ENCODE measurements at places on chromosomes 6 and 20.
A peak's percentile ranks its signal among the peaks of the same experiment; 100 is the strongest.

DNA sequence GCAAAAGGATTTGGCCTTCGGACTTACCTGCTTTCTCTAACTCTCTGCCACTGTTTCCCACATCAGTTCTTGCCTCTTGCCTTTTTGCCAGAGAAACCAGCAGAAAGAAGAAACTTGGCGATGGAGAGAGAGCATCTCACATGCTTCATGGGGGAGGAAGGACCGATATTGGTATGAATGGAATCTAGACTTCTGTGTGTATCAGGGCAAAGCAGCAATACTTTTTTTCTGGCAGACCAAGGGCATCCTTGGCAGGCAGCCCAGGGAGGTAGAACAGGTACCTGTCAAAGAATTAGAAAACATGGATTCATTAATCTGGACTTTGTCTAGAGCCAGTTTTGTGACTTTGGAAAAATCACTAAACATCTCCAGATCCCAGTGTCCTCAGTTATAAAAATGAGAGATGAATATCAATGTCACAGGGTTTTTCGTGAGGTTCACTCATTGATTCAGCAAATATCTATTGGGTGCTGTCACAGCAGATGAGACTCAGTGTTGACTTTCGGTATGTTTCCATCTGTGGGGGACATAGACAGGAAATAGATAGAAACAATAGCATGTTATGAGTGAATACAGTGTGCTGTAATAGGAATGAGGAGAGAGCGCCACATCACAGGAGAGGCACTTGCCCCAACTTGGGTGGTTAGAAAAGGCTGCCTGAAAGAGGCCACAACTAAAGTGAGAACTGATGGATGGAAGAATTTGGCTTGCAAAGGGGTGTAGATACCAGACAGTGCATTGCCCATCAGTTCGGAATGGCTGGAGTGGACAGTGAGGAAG, 114.1 kb downstream of the CD83 start:
- peak; percentile 75 for DNase-seq

DNA sequence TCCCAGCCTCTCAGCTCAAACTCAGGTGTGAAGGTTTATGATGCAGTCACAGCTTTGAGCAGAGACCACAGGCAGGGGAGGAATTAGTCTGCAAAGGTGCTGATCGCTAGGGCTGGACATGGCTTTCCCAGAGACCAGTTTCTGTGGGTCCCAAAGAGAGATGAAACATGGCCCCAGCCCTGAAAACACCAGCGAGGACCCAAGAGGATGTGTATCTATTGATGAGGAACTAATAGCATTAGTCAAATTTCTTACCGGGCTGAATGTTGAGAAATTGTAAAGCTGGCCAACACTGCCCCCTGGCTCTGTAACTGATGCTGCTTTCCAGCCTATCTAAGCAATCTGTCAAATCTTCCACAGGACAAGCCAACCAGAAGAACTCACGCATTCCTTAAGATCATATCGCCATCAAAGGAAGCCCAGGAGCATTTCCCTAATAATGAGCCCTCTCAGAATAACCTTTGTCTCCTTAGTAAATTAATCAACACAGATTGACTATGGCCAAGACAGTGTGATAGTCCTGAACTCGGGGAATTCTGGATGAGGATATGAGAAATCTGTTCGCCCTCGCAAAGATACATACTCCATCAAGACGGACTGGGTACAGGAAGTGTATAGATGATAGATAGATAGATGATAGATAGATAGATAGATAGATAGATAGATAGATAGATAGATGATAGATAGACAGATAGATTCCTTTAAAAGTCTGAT, 7.8 kb upstream of the ACSS1 start:
- DNase-seq: peak; percentile 61

GRCh38 chr6:118770112-118770788, 118.9 kb upstream of the CEP85L start:
- no peak for DNase-seq

DNA sequence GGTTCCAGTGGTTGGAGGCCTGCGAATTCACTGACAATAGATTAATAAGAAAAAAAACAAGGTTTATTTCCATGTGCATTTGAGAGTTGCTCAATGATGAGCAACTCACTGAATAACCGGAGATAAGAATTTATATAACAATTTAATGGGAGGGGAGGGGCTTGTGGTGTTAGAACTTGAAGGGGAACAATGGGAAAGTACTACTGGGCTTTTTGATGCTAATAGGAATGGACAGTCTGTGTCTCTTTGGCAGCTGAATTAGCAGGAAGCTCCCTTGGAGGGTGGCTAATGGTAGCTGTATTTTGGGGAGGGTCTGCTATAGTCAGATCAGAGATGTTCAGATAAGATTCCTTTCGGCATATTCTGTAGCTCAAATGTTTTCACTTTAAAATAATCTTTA, 62.4 kb upstream of the GMDS start:
- no peak for DNase-seq

DNA sequence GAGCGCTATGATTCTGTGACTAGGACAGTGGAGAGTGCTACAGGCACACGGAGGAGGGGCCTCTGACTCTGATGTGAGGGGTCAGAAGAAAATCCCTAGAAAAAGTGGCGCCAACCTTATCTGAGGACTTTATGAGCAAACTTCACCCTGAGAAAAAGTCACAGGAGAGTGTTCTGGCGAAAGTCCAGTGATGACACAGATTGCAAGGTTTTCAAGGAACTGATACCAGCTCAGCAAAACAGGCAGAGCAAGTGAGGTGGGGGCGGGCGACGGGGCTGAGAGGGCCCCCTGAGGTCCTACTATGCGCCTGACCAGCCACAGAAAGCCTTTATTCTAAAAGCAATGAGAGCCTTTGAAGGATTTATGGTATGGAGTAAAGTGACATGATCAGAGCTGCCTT, 73.3 kb downstream of the SLC22A23 start:
- peak; percentile 48 for DNase-seq

DNA sequence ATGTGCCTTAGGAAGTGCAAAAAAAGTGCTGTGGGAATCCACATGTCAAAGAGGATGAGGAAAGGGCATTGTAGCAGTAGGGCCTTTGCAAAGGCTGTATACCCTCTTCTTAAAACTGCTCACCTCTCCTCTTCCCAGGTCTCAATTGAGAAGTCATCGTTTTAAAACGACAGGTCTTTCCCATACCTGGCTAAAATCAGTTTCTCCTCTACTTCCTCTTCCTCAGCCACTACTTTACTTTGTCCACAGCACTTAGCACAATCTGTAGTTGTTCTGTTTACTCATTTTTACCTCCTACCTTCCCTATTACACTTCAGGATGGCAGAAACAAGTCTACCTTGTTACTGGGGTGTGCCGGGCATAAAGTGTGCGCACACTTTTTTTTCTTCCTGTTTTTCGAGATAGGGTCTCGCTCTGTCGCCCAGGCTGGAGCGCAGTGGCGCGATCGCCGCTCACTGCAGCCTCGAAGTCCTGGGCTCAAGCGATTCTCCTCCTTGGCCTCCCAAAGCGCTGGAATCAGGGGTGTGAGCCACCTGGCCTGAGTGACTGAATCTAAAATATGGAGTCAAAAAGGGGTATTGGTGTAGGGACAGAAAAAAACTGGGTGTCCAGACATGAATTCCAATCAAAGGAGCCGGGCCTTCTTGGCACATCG, 9.8 kb upstream of the ELOVL5 start:
- DNase-seq: no peak

GRCh38 chr6:158027590-158028285, 46.1 kb downstream of the SYNJ2 start:
- DNase-seq: no peak

DNA sequence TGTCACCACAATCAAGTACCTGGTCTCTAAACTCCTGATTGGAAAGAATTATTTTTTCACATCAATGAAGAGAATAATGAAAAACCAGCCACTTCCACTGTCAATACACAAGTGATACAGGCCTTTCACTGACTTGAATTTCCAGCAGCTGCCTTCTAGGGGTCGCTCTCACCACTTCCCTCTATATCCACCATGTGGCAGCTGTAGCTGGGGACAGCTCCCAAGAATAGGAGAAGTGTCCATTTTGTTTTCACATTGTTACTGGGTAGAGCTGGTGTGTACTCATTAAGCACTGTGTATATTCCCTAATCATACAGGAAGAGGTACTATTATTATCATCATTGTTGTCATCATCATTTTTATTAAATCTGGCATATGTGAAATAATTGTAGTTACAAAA, 438.4 kb upstream of the SPTLC3 start:
- DNase-seq: peak; percentile 4

DNA sequence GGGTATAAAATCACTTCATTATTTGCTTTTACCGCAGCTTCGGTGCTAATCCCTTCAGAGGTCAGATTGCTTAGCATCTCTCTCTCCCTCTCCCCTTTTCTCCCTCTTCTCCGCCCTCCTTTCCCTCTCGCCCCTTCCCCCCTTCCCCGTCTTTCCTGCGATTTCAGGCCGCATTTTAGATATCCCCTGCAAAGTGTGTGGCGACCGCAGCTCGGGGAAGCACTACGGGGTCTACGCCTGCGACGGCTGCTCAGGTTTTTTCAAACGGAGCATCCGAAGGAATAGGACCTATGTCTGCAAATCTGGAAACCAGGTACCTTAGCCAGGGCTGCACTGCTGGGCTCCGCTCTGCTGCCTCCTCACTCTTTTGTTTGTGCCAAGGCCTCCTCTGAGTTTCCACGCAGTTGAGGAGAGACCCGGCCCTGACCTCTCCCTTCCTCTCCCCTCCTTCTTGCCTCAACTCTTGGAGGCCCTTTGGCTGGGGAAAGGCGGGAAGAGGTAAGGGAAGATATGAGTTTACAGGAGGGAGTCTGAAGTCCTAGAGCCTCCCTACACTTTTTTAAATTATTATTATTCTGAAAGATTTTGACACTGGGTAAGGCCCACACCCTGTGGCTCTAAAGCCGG, 5.6 kb downstream of the NR2E1 start:
- DNase-seq: no peak

GRCh38 chr20:35698298-35699126, 640 bp downstream of the NFS1 start:
- peak; percentile 12 for DNase-seq

DNA sequence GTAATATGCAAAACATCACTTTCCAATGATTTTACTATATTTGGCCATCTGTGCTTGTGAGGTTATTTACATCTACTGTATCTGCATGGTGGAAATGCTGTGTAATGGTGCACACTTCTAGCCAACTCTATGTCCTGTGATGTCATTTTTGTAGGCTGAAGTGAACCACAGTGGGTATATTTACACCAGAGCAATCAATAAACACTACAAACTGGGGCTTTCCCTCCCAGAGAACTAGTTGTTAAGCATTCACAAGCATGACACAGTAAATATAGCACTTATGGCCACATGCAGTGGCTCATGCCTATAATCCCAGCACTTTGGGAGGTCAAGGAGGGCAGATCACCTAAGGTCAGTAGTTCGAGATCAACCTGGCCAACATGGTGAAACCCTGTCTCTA, 4.9 kb downstream of the SLC22A2 start:
- DNase-seq: no peak

- DNase-seq: no peak
These were observed 1109.0 kb upstream of the FLRT3 start for GRCh38 chr20:15446373-15446772.

- no peak for DNase-seq
These were observed 15.1 kb downstream of the GATA5 start for GRCh38 chr20:62460678-62461077.

DNA sequence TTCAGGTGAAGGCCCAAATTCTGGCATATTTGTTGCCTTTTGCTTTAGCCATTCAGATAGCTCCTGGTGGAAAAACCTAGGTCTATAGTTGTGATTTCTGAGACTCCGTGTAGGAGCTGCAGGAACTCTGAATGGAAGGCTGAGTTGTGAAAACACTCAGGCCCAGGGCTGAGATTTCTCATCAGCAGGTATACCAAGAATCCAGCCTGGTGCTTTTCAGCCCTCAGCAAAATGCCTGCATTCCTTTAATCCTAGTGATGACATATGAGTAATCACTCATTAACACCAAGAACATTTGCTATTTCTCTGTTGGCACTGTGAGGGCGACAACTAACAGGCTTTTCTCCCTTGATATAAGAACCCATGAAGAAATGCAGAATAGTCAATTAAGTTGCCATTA, 546.1 kb upstream of the MAN1A1 start:
- DNase-seq: no peak

DNA sequence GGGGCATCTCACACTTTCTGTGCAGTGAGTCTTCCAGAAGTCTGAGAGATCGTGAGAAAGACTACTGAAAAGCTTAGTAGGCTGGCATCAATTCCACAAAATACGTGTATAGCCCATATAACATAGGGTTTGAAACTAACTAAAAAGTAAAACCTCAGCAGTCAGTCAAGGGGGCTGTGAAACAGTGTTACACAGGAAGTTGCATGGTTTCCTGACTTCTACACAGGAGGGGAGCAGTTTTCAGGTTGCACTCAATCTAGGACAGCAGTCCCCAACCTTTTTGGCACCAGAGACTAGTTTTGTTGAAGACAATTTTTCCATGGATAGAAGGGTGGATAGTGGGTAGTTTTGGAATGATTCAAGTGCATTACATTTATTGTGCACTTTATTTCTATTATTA, 4.7 kb upstream of the LY86 start:
- peak; percentile 12 for DNase-seq

GRCh38 chr6:16430391-16431089, 192.2 kb downstream of the GMPR start:
- peak; percentile 50 for DNase-seq

DNA sequence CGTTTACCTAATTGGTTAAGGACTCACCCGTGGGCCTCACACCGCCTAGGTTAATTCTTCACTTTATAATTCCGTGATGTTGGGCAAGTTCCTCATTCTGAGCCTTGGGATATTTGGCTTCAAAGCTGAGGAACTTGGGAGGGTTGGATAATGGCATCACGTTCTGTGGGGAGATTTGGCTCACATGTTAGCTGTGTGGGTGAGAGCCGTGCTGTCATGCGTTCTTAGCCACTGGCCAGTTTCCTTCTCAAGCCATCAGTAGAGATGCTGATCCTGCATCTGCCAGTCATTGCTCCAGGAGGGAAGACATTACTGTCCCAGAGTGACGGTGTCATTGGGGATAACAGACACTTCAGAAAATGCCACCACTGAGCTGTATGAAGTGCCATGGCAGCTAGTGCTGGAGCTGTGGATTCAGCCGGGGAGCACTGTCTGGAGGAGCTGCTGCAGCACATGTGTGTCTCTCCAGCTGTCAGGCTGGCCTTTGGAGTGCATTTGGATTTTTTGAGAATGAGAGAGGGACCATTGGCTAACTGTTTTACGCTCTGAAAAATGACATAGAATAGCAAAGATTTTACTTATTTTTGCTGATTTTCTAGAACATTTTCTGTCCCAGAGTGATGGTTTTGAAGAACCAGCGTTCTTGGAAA, 16.5 kb downstream of the IGF2R start:
- DNase-seq: no peak

DNA sequence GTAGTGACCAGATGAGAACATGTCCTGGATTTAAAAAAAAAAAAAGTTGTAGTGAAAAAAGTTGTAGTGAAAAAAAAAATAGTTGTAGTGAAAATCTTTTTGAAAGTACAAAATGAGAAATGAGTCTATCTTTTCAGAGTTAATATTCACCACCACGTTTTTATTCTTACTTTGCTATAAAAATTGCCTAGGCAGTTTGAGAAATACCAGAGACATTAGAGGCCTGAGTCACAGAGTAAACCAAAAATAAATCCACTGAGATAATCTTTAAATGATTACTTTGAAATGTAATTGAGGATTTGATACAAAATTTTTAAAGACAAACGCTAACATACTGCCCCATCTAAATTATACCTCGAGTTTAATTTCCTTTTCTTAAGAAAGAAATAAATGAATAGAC, 101.2 kb upstream of the TIAM2 start:
- DNase-seq: peak; percentile 50
